ENCODE measurements at places on chromosomes 13 and 19. TPM values are rescaled to one million over a fixed set of nuclear protein-coding genes. Genes with fewer than 3 reads are reported as not detected.

CELF5 gene
- total RNA-seq: 0.29 TPM

LIM2 gene
- total RNA-seq: not detected

DNAAF3 gene
- not detected for total RNA-seq

SIGLEC12 gene
- 0.33 TPM for total RNA-seq

PNMA8A gene
- total RNA-seq: 6.3 TPM

PCDH20 gene
- not detected for total RNA-seq

ZNF579 gene
- total RNA-seq: 6.1 TPM

ATXN8OS gene
- not detected for total RNA-seq

KIR3DL2 gene
- total RNA-seq: 0.18 TPM

ZNF414 gene
- total RNA-seq: 23.4 TPM

AMH gene
- total RNA-seq: 7.4 TPM

ZSCAN4 gene
- total RNA-seq: not detected

KCNN1 gene
- total RNA-seq: 0.34 TPM

ZNF260 gene
- 8.3 TPM for total RNA-seq

ZNF83 gene
- 22.0 TPM for total RNA-seq

MARK4 gene
- 14.9 TPM for total RNA-seq

KIR3DL1 gene
- not detected for total RNA-seq

C1QTNF9 gene
- total RNA-seq: not detected

GDF15 gene
- not detected for total RNA-seq

RASIP1 gene
- total RNA-seq: 0.49 TPM

FBXO17 gene
- total RNA-seq: not detected

PNMA8C gene
- not detected for total RNA-seq

LRRC63 gene
- total RNA-seq: 0.14 TPM

SUGP1 gene
- 58.2 TPM for total RNA-seq

USP12 gene
- 48.4 TPM for total RNA-seq

FARP1 gene
- 0.21 TPM for total RNA-seq

ENOX1 gene
- not detected for total RNA-seq

ZNF154 gene
- total RNA-seq: 6.3 TPM

LAIR1 gene
- 9.0 TPM for total RNA-seq

MEDAG gene
- not detected for total RNA-seq

CCDC169 gene
- total RNA-seq: not detected

CD37 gene
- 110 TPM for total RNA-seq

MCF2L gene
- total RNA-seq: 10.7 TPM

PSG7 gene
- not detected for total RNA-seq

ZNF813 gene
- 8.3 TPM for total RNA-seq

Data from activated naive CD8-positive, alpha-beta T cell treated with anti-CD3 and anti-CD28 coated beads for 36 hours (primary cell).